ENCODE measurements at places on chromosomes 6 and 20.

DNA sequence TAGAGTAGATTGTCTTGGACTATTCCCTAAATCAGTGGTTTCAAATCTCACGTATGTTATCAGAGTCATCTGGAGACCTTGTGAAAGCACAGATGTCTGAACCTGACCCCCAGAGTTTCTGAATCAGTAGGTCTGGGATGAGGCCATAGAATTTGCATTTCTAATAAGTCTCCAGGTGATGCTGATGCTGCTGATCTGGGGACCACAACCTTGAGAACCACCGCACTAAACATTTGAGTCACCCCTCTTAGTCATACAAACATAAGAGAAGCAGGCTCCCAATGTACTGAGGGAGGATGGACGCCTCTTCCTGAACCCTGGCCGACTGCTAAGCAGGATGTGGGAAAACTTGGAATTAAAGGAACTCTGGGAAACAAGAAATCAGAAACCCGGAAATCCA, 187.8 kb upstream of the PRDM1 start:
- DNase-seq: no peak

DNA sequence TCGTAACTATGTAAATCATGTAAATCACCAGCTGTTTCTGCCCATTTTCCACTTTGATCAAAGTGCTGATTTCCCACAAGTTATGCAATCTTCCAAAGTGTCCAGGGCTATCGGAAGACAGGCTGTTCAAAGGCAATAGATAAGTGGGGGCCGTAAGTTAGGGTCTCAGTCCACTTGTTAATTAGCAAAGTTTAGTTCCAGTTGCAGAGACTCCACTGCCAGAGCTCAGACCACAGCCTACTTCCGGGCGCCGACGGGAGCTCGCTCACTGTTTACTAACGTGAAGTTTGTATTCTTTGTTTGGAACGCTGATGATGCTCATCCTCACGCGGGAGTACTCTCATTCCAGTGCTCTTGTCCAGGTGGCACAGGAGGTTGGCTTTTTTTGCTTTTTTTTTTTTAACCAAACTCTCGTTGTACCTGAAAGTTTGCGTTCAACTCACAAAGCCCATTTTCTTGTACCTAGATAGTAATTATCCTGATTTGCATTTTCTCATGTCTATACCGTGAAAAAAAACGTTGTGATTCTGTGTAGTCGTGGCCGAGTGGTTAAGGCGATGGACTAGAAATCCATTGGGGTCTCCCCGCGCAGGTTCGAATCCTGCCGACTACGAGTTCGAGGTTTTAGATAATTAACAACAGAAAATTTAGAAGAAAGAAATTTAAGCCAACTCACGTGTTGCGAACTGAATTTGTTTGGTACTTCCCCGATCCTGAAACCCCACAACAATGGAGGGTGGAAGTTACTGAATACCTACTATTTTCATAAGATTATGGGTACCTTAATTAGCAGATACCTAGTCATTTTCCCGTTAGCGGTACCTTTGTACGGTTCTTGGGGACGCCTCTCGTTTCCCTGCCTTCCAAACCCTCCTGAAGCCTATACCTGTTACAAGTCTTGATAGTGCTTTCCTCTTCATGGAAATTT, 29.9 kb upstream of the ZNF184 start:
- DNase-seq: peak; percentile 71

- no peak for DNase-seq
Measured at GRCh38 chr6:110898111-110898510, 23.5 kb downstream of the AMD1 start.

DNA sequence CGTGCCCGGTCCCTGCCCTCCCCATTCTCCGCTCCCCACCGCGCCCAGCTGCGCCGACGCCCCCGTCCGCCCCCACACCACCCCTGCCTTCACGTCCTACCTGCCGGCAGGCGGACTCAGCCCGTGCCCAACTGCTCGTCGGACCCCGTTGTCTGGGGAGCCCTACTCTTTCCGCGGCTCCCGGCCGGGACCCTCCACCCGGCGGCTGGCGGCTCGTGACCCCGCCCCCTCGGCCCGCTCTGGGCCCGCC, at the start of gene SERAC1:
SERAC1 (minus strand) TSS at position 223 of the 250 bp plus-strand sequence. CDS start 9,899 bp downstream, outside the sequence.
- no peak for DNase-seq

DNA sequence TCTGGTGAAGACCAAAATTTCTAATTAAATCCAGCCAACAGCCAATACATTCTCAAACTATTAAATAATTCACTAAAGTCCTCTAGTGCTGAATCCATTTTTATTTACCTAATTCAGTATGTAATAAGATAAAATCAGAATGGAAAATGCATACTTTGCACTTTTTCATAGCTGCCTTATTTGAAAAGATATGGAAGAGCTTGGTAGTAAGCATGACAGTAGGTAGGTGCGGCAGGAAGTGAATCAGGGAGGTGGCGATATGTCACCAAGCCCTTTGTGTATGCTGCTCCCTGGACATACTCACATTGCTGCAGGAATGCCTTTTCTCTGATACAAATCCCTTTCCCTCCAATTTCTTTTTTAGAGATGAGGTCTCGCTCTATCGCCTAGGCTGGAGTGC, 10.2 kb upstream of the TGM3 start:
- DNase-seq: no peak

GRCh38 chr6:130009146-130009545, 9.2 kb upstream of the L3MBTL3 start:
- peak; percentile 14 for DNase-seq

GRCh38 chr6:67646550-67646949, 988.5 kb upstream of the ADGRB3 start:
- no peak for DNase-seq

GRCh38 chr6:20877008-20877937, 343.0 kb downstream of the CDKAL1 start:
- DNase-seq: peak; percentile 85

DNA sequence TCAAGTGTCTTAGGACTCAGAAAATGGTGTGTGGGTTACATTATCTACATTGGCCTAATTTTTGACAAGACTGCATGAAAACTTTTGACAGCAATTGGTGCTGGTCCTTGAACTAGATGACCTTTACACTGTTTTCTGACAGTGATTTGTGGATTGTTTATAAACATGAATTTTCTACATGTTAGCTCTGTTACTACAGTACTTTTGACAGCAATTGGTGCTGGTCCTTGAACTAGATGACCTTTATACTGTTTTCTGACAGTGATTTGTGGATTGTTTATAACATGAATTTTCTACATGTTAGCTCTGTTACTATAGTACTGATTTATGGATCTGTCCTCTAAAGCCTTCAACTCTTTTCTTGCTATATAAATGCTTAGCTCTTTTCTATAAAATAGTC, 16.7 kb downstream of the KCTD20 start:
- no peak for DNase-seq

DNA sequence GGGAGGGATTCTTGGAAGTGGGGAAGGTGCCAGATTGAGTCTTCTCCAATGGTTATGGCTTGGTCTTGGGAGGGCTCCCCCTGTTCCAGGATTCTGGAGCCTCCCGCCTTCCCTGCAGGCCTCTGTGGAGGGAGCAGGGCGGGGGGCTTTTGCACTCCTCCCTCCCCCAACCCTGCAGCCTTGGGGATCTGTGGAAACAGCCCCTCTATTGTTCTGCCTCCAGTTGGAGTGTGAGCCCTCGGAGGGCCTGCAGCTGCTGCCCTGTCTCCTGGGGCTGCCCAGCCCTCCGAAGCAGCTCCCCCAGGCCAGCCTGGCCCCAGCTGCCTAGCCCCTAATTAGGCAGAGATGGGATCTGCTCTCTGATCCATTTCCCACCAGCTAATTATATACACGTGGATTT, 14.7 kb downstream of the FAM110A start:
- no peak for DNase-seq

DNA sequence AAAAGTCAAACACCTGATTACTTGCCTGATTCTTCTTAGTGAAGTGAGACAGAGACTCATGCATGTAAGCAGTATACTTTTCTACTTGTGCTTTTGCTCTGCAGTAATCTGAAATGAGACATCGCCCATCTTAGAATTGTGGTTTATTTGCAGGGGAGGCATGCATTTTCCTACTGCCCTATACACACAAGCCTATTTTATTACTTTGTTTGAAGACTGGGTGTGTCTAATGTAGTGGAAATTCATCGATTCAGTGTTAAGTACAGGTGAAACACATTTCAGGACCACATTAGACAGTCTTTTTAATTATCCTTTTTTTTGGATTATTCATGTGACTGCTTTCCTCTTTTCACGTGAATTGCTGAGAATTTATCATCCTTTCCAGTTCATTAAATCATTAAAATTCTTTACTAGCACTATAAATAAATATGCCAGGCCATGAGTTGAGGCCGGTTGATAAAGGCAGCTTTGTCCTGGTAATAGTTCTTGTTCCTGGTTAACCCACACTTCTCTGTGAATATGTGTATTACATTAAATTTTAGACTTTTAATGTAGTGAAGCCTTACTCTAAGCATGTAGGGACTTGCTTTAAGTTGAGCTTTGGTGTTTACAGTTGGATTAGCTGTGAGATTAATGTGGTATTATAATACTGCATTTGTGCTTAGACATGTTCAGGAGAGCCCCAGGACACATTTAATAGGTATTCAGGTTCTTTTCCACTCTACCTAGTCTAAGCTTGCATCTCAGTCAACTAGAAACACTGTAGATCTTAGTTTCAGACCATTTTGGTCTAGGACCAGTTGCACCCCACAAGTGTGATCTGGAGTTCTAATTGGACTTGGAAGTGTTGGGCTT, 10.8 kb upstream of the BTBD3 start:
- DNase-seq: no peak

- no peak for DNase-seq
Measured at GRCh38 chr6:42053601-42054000, 3.3 kb downstream of the TAF8 start.

DNA sequence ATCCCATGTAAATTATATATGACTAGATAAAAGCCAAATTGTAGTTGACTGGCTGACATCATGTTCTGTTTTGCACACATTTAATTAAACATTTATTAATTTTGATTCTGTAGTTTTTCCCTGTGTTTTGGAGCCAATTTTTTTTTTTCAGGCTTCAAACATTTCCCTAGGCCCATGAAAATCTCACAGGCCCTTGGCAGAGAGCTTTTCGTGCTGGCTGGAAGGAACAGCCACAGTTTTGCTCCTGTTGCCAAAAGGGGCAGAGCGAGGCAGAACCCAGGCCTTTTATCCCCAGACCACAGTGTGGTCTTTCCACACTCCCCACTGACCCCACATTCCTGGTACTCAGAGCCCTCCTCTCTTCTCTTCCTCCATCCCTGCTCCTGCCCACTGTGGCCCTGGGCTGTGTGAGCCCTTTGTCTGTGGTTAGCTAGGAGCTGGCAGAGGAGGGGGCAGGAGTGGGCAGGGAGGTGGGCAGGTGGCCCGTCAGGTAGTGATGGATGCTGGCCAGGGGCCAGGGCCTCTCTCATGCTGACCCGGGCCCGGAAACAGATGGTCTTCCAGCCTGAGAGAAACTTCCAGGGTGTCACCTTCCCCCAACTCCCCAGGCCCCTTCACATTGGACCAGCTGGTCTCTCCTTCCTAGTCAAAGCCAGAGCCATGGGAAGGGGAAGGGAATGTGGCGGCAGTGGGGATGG, 19.4 kb upstream of the CCM2L start:
- DNase-seq: no peak
